ENCODE measurements at places on chromosomes 4 and X.

GRCh38 chr4:99310389-99310788 is 10.8 kb downstream of the ADH1B start:
- DNase-seq: no peak

DNA sequence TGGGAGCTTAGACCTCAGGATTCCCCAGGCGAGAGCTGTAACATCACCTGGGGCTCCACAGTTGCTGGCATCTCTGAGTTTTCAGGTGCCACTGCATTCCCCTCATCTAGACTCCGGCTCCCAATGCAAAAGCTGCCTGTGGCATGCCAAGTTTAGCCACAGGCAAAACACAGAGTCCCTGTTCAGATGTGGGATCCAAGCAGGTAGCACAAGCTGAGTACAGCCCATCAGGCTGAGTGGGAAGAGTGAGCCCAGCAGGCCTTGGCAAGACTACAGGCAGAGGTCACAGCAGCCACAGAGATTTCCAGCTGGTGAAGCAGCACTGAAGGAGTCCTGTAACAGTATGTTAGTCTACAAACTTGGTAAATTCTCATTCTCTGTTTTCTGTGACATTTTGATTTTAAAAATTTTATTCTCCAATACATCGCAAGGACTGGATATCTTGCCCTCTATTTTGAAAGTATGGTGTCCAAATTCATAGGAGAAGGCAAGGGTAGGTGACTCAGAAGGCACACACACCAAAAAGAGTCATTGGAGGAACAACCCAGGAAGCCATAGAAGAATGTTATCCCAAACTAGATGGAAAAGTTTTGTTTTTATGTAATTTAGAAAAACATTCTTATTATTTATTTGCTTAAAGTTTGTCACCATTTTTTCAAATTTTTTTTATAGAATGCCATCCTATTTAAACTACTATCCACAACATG is 13.6 kb upstream of the CXCL2 start:
- no peak for DNase-seq

DNA sequence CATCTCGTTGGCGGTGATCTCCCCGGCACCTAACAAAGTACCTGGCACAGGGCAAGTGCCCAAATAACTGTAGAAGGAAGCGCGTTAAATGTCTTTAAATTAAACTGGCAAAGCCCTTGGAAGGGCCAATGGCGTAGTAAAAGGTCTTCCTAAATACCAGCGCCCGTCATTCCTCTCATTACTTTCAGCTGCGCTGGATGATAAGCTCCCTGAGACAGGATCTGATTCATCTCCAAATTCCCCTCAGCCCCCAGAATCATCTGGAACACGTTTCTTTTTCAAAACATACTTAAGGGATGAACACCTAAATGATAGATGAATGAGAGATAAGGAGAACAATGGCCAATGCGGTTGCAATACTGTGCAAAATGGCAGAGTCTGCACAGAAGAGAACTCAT is 95.1 kb downstream of the AFAP1 start:
- DNase-seq: no peak

DNA sequence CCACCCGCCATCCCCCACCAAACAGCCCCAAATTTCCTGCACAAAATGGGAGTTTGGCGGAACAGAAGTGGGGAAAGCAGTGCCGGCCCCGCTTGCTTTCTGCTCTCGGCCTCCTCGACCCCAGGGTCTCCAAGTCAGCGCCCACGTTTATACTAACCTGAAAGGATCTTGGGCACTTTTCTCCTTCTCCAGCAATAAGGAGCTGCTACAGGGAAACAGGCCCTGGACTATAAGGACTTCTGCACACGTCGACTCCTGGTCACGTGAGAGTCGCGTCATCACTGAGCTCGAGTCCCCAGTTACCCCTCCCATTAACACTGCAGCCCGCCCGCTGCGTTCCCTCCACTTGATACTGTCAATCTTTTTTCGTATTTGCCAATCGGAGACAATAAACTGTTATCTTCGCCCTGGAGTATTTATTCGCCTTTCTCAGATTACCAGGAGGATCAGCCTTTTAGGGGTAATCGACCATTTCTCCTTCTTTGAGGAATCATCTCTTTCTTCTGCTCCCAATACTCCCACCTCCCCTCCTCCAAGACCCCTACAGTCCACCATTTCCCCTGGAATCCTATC is at the start of gene TCEAL8:
TCEAL8 (minus strand) TSS at position 235 of the 573 bp plus-strand sequence. CDS start 1,176 bp downstream, outside the sequence.
- peak; percentile 61 for DNase-seq

GRCh38 chr4:41057467-41057866 is 156.9 kb downstream of the APBB2 start:
- DNase-seq: no peak

DNA sequence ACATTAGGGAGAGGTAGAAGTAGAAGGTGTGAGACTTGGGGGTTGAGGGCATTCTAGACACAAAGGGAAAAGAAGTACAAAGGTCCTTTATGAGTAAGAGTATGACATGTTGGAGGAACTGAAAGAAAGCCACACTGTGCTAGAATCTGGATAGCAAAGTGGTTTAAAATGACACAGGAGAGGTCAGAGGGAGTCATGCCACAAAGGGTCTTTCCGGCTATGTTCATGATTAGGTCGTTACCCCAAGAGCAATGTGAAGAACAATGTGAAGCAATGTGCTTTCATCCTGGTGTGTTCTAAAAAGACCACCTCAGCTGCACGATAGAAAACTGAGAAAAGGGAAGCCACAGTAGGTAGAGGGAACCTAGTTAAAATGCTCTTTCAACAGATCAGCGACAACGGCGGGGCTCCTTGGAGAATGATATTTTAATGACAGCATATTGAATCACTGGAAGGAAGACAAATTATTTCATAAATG is 29.2 kb downstream of the SMIM14 start:
- no peak for DNase-seq

GRCh38 chr4:16227462-16227868 is 1.2 kb upstream of the TAPT1 start:
- DNase-seq: no peak

- DNase-seq: no peak
These were observed 14.6 kb downstream of the NDUFB11 start for GRCh38 chrX:47129899-47130358.

DNA sequence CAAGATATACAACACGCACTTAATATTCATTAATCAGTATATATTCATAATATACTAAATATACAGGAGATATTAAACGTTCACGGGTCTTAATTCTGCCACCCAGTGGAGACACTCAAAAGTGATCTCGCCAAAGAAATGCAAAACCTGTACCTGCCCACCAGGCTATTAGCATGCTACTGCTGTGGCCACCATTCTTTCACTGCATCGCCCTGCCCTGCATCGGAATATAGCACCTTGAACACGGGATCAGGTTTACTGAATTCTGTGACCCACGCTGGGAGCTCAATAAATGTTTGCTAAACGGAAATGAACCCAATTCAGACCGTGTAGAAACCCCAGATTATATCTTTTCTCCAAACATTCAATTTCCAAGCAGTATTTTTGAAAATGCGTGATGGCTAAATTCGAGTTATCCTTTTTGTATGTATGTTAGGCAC is 840 bp upstream of the CLCN3 start:
- peak; percentile 19 for DNase-seq

DNA sequence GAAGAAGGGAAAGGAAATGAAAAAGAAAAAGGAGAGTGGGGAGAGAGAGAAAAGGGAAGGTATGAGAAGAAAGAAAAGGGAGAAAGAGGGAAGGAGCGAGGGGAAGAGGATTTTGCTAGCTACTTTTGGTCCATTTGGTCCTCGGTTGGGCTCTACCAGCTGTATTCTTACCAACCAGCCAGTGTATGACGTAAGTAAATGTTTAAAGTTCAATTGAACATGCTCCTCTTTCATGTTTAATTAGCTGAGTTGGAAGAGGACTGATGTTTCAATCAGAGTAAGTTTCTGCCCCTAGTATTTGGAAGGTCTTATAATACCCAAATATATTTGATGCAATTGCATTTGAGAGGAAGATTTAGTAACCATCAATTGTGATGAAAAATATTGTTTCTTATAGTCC is 424.0 kb upstream of the CXorf51B start:
- no peak for DNase-seq

DNA sequence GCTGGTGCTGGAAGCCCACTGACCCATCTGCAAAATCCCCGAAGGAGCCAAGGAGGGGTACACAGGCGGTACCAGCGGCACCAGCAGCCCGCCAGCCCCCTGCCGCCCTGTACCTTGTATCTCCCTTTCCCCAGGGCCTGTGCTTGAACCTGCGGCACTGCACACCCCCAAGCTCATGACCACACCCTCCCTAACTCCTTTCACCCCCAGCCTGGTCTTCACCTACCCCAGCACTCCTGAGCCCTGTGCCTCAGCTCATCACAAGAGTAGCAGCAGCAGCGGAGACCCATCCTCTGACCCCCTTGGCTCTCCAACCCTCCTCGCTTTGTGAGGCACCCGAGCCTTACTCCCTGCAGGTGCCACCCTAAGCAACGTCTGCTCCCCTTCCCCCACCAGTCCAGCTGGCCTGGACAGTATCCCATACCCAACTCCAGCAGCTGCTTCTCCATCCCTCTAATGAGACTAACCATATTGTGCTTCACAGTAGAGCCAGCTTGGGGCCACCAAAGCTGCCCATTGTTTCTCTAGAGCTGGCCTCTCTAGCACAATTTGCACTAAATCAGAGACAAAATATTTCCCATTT is 94.9 kb downstream of the LARP1B start:
- no peak for DNase-seq

DNA sequence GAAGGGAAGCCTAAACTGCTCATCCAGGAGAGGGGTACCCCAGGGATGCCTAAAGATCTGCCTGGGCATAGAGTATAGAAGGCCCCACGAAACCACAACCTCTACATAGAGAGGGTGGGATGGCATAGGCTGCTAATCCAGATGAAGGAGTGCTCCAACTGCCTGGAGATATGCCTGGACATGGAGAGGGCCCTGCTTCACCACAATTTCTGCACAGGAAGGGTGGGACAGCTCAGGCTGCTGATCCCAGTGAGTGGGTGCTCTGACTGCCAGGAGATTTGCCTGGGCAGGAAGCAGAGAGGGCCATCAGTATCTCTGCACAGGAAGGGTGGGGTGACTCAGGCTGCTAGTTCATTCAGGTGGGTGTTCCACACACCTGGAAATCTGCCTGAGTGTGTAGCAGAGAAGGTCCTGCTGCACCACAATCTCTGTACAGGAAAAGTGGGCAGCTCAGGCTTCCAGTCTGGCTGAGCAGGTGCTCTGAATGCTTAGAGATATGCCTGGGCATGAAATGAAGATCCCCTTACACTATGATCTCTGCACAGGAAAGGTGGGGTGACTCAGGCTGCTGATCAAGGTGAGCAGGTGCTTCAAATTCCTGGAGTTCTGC is 61.1 kb downstream of the ZNF518B start:
- DNase-seq: no peak

DNA sequence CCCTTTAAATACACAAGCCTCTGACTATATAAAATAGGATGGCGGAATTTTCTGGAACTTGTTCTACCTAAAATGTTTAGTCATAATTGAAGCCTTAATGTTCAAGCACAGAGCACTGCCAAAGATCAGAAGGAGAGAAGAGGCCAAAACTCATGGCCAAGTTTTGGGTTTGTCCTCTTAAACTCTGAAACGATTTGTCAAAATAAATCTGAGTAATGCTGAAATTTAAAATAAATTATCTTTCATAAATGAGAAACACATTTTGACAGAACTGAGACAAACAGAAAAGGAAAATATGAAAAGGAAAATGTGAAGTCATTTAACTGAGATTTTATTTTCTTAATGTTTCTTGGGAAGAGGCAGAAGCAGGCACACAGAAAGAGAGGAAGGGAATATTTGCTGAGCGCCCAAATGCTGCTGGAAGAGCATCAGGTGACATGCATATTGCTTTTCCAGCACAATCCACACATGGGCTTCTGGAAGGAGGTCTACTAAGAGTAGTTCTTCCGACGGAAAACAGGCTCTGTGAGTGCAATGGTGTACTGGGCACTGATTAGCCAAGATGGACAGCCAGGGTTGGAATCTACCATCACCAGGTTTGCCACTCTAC is 47.4 kb upstream of the ZNF518B start:
- no peak for DNase-seq

DNA sequence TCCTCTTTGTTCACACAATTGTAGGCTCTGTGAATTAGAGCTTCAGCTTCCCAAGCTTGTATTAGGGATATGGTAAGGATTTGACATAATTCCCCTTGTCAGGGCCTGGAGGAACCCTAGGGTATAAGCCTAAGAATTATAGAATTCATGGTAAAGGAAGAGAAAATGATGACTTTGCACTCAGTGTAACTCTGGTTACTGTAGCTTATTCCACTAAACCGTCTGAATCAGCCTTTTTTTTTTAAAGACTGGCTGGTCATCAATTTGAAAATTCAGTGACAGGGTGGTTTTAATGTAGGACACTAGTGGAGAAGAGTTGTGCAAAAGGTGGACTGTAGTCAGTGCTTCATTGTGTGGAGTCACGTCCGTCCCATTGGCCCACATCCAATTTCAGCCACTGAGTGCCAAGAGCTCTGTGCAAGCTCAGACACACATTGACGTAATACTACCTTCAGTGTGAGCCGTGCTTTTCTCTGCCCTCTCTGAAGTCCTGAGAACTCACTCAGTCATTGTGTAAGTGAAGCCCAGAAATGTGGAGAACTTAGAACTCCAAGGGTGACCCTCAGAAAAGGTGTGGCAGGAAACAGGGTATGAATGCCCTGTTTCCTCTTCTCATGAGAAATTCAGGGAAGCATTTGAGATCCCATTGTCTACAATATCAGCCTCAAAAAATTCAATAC is 449.8 kb downstream of the C4orf33 start:
- no peak for DNase-seq

GRCh38 chr4:91118597-91118996 is 991.4 kb downstream of the CCSER1 start:
- DNase-seq: no peak

GRCh38 chr4:186942758-186943377 is 219.2 kb upstream of the FAT1 start:
- DNase-seq: peak; percentile 1

DNA sequence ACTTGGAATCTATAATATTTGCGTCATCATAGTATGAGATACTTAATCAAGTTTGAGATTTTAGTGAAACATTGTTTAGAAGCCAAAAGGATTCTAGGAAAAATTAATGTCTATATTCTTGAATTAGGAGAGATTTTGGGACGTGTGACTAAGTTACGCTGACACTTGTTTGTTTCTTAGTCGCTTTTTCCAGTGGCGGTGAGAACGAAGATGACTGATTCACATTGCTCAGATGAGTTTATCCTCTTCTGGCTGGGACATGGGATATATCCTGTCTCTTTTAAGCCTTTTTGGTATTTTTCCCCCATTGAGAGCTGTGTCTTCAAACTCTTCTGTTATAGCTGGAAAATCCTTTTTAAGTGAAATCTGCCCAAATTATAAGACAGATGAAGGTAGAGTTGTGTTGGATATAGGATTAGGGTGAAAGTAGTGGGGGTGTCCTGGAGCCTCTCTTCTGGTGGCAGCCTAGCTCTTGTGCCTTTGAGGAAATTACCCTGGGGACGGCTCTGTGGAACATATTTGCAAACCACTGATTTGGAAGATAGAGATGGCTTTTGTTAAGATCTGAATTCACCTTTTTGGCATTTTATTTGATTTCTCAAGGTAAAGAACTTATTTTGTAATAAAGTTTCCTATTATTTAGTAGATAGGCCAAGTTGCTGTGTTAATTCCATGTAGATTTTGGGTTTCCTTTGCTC is 49.7 kb downstream of the HTT start:
- no peak for DNase-seq
